ENCODE measurements at places on chromosomes 11 and 22.

DNA sequence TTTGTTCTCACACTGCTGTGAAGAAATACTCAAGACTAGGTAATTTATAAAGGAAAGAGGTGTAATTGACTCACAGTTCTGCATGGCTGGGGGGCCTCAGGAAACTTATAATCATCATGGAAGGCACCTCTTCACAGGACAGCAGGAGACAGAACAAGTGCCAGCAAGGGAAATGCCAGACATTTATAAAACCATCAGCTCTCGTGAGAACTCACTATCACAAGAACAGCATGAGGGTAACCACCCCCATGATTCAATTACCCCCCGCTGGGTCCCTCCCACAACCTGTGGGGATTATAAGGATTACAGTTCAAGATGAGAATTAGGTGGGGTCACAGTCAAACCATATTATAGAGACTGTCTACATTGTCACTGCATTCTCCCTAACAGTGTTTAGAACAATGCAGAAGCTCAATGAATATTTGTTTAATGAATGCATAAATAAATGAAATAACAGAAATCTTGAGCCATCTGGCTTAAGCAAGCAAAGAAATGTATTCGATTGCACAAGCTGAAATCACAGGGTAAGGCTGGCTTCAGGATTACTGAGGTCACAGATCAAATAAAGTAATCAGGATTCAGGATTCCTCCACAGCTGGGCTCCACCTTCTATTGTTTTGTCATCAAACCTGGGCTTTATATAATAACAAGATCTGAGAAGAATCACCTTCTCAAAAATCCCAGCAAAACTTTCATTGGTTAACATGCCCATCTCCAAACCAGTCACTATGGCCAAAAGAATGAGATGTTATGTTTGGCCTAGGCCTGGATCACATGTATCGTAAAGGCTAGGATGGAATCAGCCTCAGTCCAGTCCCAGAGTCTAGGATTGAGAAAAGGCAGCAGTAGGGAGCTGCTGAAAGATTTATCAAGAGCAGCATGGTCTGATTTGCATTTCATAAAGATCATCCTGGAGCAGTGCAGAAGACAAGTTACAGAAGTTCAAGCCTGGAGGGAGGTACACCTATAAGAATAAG lies 137.8 kb upstream of the UBASH3B start:
- DNase-seq: no peak

DNA sequence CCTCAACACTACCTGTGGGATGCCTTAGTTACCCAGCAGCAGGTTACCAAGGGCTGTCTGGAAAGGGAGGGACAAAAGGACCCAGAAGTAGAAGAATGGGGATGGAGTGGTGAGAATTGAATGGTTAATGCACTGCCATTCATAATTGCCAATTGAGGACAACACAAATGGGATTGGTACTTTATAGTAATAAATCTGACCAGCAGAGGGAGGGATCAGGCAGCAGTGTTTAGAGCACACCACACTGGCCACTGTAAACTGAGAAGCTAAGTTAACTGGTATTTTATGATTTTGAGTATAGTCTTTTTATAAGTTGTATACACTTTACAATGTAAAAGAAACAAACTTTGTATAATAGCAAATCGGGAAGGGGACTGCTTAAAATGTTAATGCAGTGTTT lies 10.7 kb downstream of the TBRG1 start:
- no peak for DNase-seq

DNA sequence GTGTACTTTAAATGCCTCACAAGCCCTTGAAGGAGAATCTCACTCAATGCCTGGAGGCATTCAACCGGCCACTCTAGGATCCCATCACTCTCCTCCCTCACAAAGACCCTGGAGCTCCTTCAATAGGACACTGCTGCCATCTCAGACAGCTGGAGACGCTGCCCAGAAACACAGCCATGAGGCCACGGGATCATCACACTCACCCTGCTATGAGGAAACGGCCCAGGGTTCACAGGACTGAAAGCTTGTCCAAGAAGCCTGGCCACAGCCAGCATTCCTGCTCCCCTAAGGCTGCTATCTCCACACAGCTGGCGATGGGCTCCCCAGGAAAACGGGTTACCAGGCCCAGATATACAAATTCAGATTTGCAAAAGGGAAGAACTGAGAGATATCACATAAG lies 13.2 kb downstream of the CARS1 start:
- no peak for DNase-seq

DNA sequence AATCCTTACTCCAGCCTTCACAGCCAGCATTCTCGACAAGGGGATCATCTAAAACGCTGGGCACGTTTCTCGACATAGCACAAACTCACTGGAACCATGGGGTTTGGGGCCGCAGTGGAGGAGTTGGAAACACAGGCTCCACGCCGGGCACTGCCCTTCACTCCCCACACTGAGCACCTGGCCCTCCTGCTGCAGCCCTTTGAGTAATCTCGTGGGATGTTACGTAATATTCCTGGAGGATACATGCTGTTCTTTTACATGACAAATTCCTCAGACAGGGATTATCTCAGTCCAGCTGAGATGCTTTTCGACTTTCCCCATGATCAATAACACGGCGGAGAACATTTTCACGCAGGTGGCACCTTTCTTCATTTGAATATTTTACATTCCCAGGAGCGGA lies 408.0 kb downstream of the SHANK2 start:
- no peak for DNase-seq

DNA sequence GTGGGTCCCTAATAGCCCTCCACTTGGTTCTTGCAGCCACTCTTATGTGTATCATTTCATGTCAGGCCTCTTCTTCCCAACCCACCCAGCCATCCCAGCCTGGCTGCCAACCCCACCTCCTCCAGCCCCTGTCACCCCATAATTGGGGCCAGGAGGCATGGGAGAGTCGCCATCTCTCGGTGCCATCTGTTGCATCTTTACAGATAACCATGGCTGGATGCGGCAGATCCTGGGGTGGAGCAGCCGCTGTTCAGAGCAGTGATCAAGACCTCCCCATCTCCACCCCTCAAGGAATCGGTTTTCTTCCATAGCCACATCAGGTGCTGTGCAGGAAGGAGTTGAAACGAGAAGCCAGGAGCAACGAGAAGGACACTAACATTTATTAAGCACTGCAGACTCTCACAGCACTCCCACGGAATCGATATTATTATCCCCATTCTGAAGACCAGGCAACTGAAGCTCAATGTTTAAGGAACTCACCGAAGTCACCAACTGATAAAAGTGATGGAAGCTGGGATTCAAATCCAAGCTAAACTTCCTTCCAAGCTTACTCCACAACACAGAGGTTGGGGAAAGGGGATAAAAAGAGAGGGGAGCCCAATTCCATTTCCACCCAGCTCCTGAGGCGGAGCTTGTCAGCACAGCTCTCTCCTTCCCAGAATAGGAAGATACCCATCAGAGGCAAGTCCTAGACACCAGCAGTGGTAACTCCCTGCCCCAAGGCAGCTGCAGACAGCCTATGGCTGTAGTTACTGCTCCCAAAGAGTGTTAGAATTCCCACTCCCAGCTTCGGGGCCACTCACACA lies 2.7 kb downstream of the SLC43A1 start:
- no peak for DNase-seq

DNA sequence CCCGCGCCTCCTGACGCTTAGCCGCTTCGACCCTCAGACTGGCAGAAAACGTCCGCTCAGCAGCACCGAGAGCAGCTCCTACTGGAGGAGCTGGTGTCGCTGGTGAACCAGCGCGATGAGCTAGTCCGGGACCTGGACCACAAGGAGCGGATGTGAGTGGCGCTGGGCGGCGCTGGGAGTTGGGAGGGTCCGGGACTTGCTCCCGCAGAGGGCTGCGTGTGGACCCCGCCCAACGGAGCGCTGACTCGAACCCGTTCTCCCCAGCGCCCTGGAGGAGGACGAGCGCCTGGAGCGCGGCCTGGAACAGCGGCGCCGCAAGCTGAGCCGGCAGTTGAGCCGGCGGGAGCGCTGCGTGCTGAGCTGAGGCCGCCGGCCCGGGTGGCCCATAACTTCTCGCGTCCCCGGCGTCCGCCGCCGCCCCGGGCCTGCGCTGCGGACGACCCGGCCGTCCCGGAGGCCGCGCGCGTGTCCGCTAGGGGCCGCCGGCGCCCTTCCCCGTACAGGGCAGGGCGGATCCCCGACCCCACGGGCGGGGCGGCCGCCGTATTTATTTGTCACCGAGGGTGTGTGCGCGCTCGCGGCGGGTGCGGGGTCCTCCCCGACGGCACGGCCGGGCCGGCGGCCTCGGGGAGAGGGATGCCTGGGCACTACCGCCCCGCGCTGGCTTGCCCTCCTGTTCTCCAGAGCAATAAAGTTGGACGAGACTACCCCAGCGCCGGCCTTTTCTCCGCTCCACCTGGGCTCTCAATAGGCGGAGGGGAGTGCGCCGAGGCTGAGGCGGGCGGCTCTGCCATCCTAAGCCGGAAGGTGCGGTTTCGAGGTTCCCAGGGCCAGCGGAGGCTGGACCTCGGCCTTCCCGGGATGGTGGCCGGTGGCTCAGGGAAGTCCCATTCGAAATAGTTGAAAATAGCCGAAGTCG lies 3.4 kb downstream of the KCNK7 start:
- no peak for DNase-seq

DNA sequence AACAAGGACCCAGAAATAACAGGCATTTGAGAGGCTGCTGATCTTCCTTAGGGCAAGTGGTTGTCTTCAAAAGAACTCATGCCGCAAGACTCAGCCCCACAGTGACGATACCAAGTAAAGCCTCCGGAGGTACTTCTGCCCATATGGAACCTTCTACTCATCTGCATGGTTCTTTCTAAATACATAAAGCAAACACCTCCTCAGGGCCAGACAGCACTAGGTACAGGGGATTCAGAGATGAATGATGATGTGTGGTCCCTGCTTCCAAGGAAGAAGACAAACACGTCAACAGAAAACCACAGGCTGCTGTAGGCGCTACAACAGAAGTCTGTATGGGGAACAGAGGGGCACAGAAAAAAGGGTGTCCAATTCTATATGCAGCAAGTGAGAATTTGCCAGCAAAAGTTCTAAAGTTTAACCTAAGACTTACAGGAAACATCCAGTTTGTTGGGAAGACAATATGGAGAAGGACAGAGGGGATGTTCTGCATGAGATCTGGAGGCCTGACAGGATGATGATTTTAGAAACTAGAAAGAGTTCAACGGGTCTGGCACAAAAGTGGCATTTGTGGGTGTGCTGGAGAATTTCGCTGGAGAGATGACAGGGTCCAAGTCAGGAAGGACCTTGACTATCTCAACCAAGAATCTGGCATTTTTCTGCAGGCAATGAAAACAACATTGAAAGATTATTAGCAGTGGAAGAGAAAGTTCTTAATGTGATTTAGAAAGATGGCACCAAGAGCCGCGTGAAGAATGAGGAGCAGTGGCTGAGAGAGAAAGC lies 23.7 kb downstream of the JAML start:
- DNase-seq: no peak

GRCh38 chr11:35735903-35736302 lies 73.3 kb downstream of the TRIM44 start:
- no peak for DNase-seq

GRCh38 chr11:64970731-64971151 lies 1.2 kb downstream of the MAJIN start:
- no peak for DNase-seq

- DNase-seq: no peak
These were observed 4.5 kb upstream of the EIF3F start for GRCh38 chr11:7982582-7983119.

DNA sequence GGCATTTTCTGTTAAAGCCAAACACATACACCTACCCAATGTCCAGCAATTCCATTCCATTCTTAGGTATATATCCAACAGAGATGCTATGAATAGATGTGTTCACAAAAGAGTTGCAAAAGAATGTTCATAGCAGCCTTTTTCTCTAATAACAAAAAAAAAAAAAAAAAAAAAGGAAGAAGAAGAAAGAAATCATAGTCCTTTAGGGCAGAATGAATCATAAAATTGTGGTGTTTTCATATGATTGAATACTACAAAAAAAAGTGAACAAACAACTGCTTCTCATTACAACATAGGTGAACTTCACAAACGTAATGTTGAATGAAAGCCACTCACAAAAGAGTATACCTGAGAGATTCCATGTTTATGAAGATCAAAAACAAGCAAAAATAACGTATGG lies 66.8 kb upstream of the GRK3 start:
- DNase-seq: no peak

DNA sequence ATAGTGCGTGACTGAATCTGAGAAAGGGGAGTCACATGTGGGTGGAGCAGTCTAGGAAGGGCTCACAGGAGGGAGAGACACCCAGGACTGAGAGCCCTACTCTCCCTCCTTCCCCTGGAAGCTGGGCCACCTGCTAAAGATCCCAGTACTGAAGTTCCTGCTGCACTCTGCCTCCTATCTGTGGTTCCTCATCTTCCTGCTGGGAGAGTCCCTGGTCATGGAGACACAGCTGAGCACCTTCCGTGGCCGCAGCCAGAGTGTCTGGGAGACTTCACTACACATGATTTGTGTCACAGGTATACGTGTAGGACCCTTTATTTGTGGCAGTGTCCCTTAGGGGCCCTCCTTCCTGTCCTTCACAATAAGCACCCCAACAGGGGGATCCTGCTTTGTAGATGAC lies 19.3 kb downstream of the ART5 start:
- no peak for DNase-seq

DNA sequence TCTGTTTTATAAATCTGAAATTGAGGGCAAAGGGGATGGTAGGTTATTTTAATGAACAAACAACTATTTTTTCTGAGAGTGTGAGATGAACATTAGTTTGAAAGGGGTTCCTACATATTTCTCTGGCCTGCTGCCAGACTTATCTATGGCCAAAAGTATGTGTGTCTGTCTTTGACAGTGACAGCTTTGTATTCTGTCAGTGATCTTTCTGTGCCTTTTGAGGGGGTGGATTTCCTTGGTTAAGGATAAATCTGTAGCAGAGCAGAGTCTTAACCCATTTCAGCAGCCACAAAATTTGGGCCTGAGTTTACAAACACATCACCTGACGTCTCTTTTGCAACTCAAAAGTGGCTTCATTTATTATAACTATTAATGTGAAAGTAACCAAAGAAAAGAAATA lies 30.9 kb downstream of the ZFTA start:
- no peak for DNase-seq

DNA sequence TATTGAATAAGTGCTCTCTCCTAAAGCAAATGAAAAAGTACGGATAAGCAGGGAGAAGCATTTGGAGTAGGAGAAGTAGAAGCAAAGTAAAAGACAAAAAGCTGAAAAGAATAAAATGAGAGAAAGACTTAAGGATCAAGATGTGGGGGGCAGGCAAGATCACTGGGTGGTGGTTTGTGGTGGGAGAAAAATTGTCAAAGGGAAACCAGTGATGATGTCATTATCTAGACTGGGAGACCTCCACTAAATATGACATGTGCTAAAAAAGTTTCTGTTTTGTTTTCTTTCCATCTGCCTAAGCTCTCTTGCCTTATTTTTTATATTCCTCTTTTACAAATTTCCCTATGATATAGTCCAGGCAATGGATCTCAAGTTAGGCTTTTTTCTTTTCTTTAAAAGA lies 14.8 kb upstream of the MAML2 start:
- DNase-seq: no peak

- DNase-seq: no peak
These were observed 73.5 kb downstream of the BRD1 start for GRCh38 chr22:49753961-49754695.

DNA sequence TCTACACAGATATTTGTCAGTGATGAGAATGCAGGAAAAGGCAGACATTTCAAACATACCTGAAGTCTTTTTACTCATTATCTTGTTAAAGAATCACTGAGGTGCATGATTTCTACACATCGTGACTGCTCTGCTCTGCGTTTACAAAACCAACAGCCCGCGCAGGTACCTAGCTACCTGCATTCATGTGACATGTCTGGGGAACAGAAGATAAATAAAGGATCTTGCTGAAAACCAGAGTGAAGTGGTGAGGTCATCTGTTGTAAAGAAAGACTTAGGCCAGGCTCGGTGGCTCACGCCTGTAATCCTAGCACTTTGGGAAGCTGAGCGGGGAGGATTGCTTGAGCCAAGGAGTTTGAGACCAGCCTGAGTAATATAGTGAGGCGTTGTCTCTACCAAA lies 15.7 kb downstream of the ASPHD2 start:
- DNase-seq: no peak

All from stimulated activated CD8-positive, alpha-beta memory T cell treated with anti-CD3 and anti-CD28 coated beads, Interleukin-15, amount 100 ng/mL, for 4 hours (primary cell).